ENCODE measurements at places on chromosomes 3 and 15.

- DNase-seq: no peak
Measured at GRCh38 chr3:190586631-190587011, 72.7 kb downstream of the IL1RAP start.

- no peak for DNase-seq
Measured at GRCh38 chr3:159937561-159938166, 51.0 kb upstream of the IL12A start.

DNA sequence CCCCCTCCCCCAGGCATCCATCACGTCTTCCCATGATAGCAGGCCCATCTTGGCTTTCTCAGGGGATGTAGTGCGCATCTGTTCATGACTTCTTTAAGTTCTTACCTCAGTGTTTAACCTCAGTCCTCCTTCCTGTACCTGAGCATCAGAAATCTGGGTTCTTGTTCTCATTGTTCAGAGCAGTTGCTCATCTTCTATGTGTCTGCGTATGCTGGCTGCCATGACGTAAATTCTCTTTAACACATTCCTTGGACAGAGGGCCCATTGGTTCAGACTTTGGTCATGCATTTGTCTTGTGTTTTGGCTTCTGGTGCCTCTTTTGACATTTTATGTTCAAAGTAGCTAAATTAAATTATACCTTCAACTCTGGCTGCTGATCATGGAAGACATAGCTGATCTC, 227.3 kb downstream of the CACNA2D3 start:
- DNase-seq: no peak

GRCh38 chr3:90080988-90081387, 973.6 kb downstream of the EPHA3 start:
- peak; percentile 73 for DNase-seq

DNA sequence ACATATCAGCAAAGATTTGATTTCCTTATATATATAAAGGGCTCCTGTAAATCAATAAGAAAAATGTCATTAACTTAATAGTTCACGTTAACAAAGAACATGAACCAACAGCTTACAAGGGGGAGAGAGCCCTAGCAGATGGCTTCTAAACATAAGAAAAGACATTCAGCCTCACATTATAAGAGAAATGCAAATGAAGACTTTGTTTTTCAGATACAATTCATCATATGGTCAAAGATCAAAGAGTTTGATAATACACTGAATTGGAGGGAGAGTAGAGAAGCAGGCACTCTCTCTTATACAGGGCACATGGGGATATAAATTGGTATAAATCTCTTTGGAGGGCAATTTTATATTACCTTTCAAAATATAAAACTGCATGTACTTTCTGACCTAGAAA, 21.1 kb downstream of the RBP2 start:
- no peak for DNase-seq

DNA sequence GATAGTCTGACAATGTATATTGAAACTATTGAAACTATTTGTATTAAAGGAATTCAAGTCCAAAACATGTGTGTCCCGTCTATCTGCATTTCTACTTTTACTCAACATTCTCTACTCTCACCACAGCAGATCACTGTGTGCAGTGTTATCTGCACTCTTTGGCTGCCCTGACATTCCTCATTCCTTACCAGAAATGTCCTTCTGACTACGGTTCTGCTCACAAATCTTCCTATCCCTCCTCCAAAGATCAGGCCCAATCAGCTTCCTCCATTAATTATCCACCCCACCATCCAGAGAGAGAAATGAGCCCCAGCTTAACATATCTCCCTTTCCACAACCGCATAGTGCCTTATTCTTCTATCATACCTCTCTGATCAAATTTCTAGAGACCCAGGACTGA, 94.7 kb downstream of the TBL1XR1 start:
- no peak for DNase-seq

- DNase-seq: no peak
Measured at GRCh38 chr3:172606021-172606420, 82.8 kb upstream of the TNFSF10 start.

GRCh38 chr15:89809093-89809786, 5.4 kb downstream of the ANPEP start:
- no peak for DNase-seq

- no peak for DNase-seq
Measured at GRCh38 chr3:14353502-14353901, 48.9 kb upstream of the SLC6A6 start.

DNA sequence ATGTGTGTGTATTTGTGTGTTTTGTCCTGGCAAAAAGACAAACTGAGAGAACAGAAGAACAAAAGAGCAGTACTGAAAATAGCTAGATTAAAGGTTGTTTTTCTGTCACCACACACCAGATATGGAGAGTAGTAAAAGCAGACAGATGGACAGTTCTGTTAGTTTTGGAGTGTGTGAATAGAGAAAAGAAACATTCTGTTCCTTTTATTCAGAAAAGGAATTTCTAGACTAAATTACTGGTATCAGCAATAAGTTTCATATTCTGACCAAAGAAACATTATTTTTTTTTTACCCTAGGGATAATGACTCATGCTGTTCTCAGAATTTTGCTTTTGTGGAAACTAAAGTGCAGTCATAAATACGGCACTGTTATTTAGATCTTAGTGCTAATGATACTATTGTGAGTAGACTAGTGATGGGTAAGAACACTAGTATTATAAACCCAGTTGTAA, 32.9 kb downstream of the PIK3CA start:
- no peak for DNase-seq

- no peak for DNase-seq
Measured at GRCh38 chr3:108085810-108086350, 5.0 kb downstream of the CD47 start.

- DNase-seq: no peak
Measured at GRCh38 chr15:33533197-33533596, 222.4 kb downstream of the RYR3 start.

GRCh38 chr3:69085833-69086722, 1.3 kb downstream of the ARL6IP5 start:
- DNase-seq: peak; percentile 77

DNA sequence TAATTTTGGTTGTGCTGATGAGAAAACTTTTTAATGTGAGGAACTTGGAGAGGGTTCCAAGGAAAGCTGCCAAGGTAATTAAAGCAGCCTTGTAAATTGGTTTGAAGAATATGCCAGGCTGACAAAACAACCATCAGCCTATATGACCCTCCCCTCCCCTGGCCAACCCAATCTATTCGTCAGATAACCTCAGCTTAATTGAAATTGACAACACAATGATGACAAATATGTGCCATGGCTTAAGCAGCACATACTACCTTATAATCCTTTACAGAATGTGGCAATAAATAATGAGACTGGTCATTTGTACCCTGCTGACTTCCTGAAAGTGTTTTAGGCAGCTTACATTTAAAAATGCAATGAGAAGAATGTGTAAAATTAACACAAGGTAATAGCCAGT, 118.2 kb downstream of the EFHB start:
- DNase-seq: peak; percentile 0

GRCh38 chr3:135694142-135694541, 271.4 kb upstream of the PPP2R3A start:
- peak; percentile 100 for DNase-seq

DNA sequence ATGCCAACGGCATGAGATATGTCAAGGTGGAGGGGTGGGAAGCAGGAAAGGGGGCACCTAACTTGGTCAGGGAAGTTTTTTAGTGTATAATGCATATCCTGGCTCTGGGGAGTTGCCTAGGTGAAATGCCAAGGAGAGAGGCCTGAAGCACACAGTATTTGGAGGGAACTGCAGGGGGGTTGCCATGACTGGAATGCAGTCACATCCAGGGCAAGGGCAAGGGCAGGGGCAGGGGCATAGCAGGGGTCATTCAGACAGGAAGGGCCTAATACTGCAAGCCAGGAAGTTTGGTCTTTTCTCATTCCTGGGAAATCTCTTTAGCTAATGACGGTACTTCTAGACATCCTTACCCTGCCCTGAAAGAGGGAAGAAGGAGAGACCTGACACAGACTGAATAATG, 60.5 kb downstream of the MYRIP start:
- DNase-seq: no peak

- DNase-seq: peak; percentile 80
Measured at GRCh38 chr3:127783642-127784160, 38.6 kb downstream of the MGLL start.

GRCh38 chr3:52202384-52203077, 4.6 kb downstream of the ALAS1 start:
- DNase-seq: no peak

- no peak for DNase-seq
Measured at GRCh38 chr15:82870727-82871320, 61.4 kb downstream of the WHAMM start.

GRCh38 chr3:192566706-192567290, 160.5 kb downstream of the FGF12 start:
- peak; percentile 85 for DNase-seq

DNA sequence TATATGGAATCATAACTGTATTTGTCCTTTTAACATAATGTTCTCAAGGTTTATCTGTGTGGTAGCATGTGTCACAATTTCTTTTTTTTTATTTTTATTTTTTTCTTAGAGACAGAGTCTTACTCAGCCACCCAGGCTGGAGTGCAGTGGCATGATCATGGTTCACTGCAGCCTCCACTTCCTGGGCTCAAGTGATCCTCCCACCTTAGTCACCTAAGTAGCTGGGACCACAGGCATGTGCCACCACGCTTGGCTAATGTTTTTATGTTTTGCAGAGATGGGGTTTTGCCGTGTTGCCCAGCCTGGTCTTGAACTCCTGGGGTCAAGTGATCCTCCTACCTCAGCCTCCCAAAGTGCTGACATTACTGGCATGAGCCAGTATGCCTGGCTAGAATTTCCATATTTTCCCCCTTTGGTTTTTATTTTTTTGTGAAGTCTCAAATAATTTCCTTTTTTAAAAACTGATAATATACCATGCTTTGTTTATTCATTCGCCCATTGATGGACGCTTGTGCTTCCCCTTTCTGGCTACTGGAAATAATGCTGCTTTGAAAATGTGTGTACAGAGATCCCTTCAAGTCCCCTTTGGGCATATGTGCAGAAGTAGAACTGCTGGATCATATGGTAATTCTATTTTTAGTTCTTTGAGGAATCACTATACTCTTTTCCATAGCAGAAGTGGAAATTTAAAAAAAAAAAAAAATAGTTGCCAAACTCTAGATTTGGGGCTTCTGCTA, 28.4 kb downstream of the TMEM40 start:
- DNase-seq: no peak

DNA sequence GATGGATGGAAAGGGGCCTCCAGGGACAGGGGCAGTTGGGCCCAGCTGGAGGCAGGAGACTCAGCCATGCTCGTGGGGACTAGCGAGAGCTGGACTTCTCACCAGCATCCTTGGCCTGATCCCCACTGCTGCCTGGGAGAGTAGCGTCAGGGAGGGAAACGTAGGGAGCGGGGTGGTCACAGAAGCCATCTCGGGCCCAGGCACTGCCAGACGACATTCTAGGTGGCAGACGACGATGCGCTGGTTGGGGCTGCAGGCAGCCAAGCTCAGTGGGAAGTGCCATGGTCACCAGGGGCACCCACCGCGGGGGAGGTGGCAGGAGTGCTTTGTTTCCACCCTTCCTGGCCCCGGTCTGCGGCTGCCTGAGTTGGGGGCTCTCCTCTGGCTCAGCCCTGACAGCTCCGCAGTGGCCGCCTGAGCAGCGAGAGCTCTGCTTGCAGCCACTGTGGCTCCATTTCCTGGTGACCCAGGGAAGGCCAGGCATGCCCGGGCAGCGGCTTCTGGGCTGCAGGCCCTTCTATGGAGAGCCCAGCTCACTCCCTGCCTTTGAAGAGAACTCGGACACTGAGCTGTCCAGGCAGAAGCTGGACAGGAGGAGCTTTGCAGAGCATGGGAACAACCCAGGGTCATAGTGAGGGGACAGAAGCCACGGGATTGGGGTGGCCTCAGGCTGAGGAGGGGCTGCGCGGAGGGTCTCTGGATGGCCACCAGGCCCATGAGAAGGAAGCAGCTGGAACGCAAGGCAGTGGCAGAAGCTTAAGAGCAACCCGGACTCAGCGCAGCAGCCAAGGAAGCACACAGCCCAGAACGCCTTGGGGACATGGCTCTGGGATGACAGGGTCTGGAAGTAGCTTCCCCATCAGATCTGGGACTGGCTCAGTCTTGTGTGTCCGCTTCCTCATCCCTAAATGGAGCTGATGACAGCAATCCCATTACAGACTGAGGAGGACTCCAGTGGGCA, 30.8 kb downstream of the KLHL25 start:
- no peak for DNase-seq

- DNase-seq: no peak
Measured at GRCh38 chr3:119230071-119230470, 10.6 kb downstream of the B4GALT4 start.

DNA sequence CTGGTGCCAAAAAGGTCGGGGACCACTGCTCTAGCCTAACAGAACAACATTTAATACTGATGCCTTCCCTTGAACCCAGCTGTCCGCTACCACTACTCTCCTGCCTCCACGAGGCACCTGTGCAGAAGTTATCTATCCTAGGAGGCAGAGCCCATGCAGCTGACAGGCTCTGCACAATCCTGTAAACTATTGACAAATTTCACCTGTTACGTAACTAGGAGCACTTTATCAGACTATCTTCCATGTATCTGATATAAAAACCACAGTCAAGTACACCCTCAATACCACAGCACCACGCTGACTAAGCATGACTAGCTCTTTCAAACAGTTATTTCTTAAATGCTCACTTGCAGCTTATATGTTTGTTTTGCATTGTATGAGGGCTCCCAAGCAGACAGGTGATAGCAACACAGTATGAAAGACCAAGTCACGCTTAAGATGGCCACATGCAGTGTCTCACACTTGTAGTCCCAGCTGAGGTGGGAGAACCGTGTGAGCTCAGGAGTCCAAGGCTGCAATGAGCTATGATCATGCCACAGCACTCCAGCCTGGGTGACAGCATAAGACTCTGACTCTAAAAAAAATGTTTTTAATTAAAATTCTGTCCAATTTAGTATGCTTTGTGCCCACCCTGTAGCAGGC, 4.5 kb upstream of the IL17RC start:
- no peak for DNase-seq

DNA sequence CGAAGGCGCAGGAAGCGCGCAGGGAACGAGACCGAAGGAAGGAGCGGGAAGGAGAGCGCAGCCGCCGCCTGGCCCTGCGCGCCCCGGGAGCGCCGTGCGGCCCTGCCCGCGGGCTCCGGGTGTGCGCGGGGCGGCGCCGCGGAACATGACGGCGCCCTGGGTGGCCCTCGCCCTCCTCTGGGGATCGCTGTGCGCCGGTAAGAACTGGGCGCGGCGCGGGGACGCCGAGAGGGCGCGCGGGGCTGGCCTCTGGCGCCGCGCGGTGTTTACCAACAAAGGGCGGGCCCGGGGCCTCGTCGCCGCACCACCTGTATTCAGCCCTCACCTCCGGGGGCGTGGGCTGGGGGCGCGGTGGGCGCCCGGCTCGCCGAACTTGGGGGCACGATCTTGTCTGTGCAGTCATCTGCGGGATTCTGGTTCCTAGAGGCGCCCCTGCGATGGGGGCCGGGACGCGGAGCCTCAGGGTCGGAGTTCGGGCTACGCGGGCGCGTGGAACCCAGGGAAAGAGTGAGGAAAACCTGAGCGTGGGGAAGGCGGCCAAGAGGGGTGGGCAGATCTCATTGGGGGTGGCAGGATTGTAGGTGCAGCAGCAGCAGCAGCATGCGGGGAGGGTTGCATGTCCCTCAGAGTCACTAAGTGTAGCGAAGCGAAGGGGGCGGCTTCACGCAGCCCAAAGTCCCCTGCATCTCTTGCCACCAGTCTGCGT, 641 bp downstream of the ACVR2B start:
- peak; percentile 17 for DNase-seq

GRCh38 chr15:67380921-67381320, 126.3 kb downstream of the IQCH start:
- no peak for DNase-seq

GRCh38 chr3:23751212-23751723, 54.5 kb upstream of the UBE2E1 start:
- peak; percentile 7 for DNase-seq

GRCh38 chr3:72229952-72230351, 445.0 kb upstream of the PROK2 start:
- DNase-seq: no peak

GRCh38 chr3:14392231-14392630, 10.2 kb upstream of the SLC6A6 start:
- no peak for DNase-seq

All from NCI-H1105 treated with DMSO at 0.1 percent for 48 hours (cell line).